Stimulated activated CD8-positive, alpha-beta memory T cell treated with anti-CD3 and anti-CD28 coated beads, Interleukin-4, amount 100 ng/mL, for 4 hours (primary cell): ENCODE measurements at places on chromosomes 2 and 18.

GRCh38 chr2:196534495-196534894, 105.0 kb upstream of the CCDC150 start:
- no peak for DNase-seq

- DNase-seq, result no peak
These were observed 269.3 kb upstream of the SIX2 start for GRCh38 chr2:45278365-45279078.

- DNase-seq, result no peak
These were observed 87.1 kb downstream of the GPR39 start for GRCh38 chr2:132503701-132504100.

GRCh38 chr2:9178110-9178903, 28.3 kb upstream of the ASAP2 start:
- no peak for DNase-seq

GRCh38 chr18:79754831-79755351, 42.8 kb upstream of the KCNG2 start:
- no peak for DNase-seq

DNA sequence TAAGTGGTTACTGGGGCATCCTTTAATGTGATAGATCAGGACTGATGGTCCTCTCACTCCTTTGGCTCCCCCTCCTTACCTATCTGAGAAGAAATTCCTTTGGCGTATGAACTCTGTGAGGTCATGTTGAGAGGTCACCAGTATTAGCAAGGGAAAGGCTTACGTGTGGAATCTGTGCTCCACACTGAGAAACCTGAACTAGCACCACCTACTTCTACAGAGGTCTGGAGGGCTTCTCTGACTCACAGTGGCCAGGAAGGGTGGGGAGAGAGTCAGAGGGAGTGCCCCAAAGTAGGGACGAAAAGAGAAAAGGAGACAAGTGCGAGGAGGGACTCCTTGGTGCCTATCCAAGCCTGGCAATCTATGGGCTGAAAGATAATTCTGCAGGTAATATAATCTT, 348.6 kb downstream of the TNS1 start:
- DNase-seq, result no peak

GRCh38 chr2:208406474-208407451, at the start of gene PTH2R:
TSS of gene PTH2R (plus strand) at chr2:208406792. CDS start at chr2:208407044, 252 bp downstream.
- no peak for DNase-seq

DNA sequence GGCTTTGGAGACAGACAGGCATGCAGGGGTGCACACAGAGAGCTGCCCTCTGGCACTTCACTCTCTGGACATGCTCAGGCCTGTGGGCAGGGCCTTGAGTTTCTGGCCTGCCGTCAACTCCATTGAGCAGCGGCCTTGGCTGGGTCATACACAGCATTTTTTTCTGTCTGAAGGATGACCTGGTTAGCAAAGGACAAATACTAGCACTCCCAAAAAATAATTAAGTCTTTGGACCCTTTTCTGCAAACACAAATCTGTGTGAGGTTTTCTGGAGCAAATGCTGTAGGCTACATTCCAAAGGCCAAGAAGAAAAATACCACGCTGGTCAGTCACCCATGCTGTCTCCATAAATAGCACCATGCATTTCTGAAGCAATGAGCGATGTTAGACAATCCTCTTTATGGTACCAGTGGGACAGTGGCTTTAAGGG, 124.7 kb upstream of the CTAGE1 start:
- DNase-seq, result no peak

GRCh38 chr2:172113617-172114016, 10.9 kb upstream of the DLX2 start:
- no peak for DNase-seq

DNA sequence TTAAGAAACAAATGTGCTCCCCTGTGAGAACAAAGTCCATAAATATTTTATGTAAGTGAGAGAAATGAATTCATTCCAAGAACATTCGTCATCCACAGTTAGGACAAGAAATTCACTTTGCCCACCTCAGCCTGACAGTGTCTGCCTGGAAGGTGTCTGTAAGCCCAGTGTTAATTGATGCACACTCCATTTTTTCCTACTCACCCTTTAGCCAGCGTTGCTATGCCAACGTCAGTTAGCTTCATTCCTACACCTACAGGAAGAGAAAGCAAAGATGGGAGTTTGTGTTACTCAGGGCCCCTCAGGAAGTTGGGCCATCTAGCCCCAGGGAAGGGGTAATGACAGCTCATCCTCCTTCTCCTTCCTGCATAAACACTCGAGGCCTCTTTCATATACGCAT, 131.0 kb downstream of the ALPK2 start:
- no peak for DNase-seq

DNA sequence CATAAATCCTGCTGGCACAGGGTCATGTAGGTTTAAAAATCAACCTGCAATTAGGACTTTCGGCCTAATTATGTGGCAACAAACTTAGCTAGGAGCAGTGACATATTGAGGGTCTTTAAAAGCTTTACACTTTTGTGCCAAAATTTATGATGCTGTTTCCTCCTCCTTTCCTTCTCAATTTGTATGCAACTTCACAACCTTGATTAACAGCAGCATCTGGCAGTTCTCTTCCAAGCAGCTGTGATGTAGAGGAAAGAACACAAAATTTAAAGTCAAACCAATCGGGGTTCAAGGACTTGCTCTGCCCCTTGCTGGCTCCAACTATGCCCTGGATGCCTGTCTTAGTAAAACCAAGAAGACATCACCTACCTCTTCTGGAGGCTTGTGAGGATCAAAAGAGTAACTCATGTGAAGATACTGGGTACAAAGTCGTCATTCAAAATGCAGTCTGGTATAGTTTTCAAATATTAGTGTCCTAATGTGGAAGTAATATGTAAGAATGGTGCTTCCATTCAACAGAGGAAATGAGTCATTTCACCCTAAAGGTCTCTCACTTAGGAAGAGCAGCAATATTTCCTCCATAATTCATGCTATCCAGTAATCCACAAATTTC, 94.7 kb downstream of the ANKRD44 start:
- no peak for DNase-seq

GRCh38 chr2:3211256-3212060, 166.2 kb downstream of the EIPR1 start:
- DNase-seq, result no peak

DNA sequence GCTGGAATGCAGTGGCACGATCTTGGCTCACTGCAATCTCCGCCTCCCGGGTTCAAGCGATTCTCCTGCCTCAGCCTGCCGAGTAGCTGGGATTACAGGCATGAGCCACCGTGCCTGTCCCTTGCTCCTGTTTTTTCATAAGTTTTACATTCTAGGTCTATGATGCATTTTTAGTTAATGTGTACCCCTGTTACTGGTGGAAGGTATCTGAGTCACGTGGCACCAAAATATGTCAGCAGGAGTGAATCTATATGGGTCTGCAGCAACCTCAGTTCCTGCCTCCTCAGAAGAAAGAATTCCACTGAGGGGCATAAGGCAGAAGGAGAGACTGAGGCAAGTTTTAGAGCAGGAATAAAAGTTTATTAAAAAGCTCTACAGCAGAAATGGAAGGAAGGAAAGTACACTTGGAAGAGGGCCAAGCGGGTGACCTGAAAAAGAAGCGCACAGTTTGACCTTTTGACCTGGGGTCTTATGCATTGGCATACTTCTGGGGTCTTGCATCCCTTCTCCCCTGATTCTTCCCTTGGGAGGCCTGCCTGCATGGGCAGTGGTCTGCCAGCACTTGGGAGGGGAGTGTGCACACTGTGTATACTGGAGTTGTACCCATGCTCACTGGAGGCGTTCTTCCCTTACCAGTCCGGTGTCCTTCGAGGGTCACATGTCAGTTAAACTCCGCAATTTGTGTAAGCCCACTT, 1.1 kb upstream of the MFSD2B start:
- DNase-seq, result no peak

- no peak for DNase-seq
These were observed 134.2 kb downstream of the DTNB start for GRCh38 chr2:25539136-25539535.

DNA sequence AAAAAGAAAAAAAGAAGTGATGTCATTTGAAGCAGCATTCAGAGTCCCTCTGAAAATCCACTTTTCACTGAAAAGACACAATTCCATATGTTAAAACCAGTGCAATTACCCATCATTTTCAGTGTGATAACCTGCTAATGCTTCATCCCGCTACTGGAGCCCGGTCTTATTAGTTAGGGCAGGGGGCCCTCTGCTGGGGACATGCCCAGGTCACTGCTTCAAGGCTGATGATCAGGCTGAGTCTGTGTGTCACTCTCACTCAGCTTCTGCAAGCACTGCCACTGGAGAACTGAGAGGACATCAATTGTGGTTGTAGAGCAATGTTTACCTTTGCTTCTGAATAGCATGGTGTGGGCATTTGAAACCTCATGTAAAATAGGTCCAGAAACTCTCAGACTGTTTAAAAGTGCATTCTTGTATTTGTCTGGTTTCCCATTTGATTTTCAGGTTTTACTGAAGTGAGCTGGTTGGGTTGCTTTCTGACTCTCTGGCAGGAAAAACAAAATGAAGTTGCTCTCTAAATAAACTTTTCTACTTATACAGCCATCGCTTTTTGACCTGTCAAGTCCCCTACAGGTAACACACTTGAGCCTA, 49.2 kb upstream of the NXPH2 start:
- DNase-seq, result no peak

DNA sequence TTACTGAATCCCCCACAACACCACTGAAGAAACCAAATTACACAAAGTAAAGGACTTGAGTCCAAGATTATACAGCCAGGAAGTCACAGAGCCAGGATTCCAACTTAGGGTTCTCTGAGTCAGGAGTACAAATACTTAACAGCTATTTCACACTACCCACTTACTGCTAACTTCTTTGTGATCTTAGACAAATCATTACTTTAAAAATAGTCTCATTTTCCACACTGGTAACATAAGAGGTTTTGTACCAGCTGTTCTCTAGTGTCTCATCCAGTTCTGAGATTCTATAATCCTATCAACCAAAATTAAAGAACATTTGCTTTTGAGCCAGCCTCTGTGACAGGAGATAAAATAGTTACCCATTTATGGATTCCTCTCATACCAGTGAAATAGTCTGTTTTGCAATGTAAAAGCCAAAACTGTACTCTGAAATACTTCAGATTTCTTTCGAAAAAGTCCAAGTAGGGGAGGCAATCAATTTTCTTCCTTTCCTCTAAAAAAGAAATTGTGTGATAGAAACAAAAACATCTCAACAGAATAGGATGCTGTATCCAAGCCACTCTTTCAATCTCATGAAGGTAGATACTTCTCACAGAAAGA, 157.6 kb downstream of the LRATD1 start:
- no peak for DNase-seq

DNA sequence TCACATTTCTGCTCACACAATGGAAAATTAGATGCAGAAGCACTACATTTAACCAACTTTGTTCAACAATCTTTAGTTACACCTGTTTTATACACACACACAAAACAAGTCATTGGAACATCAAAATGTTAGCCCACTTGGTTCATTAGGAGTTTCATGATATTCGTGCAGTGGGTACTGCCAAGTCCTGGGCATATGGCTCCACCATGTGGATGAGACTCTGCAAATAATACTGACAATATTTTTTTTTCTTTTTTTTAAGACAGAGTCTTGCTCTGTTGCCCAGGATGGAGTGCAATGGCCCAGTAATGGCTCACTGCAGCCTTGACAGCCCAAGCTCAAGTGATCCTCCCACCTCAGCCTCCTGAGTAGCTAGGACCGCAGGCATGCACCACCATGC, 34.5 kb upstream of the GRB14 start:
- no peak for DNase-seq

DNA sequence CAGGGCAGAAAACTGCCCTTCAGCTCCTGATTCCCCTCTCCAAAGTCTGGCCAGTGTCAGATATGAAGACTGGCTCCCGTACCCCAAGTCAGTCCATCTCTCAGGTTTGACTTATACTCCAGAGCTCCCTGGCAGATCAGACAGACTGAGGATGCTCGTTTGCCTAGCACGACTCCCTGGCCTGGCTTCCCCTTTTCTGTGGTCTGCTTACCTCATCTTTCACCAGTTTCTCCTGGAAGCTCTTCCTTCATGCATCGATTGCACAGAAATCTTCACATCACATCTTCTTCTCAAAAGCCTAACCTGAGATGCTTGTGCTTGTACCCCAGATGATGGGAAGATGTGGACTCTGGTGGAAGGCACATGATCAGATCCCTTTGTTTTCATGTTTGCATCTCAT, 387.9 kb upstream of the POU3F3 start:
- no peak for DNase-seq

DNA sequence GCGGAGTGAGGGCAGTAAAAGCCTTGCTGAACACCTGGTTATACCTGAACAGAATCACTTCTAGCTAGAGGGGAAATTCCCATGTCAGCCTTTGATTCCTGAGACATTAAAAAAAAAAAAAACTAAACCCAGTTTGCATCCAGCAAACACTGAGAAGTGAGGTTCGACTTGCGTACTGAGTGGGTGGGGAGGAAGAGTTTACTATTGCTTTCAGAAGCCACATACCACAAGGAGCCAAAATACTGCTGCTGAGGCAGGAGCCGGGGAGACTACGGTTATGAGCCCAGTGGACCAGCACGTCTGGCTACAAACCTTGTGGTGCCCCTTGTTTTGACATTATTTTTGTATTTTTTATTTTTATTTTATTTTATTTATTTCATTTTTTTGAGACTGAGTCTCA, 2.7 kb downstream of the COLEC11 start:
- no peak for DNase-seq

DNA sequence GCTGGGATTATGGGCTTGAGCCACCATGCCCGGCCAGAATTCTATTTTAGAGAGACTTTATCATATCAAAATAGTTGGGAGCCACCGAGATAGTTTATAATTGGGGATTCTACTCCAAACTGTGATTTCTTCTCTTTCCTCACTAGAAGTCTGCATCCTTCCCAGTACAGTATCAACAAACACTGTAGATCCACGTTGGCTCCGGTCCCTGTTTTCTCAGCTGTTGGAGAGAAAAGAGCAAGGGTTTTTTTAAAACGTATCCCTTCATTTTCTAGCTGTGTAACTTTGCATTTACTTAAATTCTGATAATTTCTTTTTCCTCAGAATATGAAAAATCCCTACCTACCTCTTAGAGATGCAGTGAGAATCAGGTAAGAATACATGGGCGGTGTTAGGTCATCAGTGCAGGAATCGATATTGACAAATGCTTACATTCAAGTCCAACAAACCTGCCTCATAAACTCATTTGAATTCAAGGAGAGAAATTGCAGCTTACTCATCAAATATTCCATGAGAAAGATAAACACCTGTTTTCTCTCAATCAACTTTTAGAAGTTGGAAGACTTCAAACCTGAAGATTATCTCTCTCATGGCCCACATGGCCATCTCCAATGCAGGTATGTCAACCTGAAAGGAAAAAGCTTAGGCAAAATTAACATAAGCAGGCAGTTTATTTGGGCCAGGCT, 17.7 kb upstream of the PDCL3 start:
- no peak for DNase-seq

- no peak for DNase-seq
These were observed 168.7 kb downstream of the TMEM247 start for GRCh38 chr2:46647766-46648742.

DNA sequence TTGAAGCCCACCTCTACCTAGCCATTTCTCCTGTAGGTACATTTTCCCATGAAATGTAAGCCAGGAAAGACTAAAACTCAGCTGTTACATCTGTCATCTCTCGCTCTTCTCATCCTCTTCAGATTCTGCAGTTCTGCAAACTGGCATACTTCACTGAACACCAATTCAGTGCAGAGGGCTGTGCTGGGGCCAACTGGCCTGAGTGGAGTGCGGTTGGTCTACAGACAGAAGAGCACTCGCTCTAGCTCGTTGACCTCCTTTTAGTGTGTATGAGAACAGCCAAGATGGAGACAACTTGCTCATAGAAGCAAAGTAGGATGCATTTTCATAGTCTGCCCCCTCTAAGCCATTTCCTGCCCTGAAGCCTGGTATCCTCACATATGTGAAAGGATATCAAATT, 862.6 kb downstream of the BCL11A start:
- DNase-seq, result no peak

- DNase-seq, result no peak
These were observed 19.4 kb downstream of the TMEM18 start for GRCh38 chr2:657766-658165.

GRCh38 chr18:53735526-53735925, 488.9 kb downstream of the MBD2 start:
- DNase-seq, result no peak
